ENCODE measurements at places on chromosomes 7 and 10.

- peak; percentile 29 for DNase-seq
Measured at GRCh38 chr10:73653701-73654100, 2.1 kb downstream of the SYNPO2L start.

GRCh38 chr7:27745064-27745583 lies 5.2 kb downstream of the TAX1BP1 start:
- DNase-seq: peak; percentile 84

GRCh38 chr7:115634633-115635032 lies 395.9 kb downstream of the TFEC start:
- DNase-seq: no peak

DNA sequence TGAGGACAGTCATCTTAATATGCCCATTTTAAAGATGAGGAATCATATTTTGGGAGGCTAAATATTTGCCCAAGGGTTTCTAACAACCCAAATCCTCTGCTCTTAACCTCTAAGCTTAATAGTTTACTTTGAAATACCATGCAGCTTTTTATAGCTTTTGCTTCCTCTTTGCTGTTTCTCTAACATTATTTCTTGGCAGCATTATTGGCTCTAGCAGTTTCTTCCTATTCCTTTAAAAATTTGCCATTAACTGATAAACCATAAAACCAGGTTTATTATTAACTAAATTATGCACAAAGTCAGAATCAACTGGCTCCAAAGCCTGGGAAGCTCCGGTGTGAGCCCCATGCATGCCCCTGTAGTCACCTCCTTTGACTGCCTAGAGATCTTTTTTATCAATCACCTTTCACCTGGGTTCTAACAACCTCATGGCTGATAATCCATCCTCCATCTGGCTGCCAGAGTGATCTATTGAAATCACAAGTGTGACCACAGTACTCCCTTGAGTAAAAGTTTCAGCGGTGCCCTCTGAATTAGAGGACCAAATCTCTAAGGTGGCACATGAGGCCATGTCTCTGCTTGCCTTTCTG lies 62.4 kb downstream of the ITGB8 start:
- DNase-seq: no peak

GRCh38 chr10:52455098-52455497 lies 141.0 kb downstream of the DKK1 start:
- no peak for DNase-seq

- no peak for DNase-seq
Measured at GRCh38 chr7:158263964-158264748, 323.5 kb downstream of the PTPRN2 start.

- DNase-seq: no peak
Measured at GRCh38 chr7:148472406-148472805, 118.2 kb upstream of the C7orf33 start.

- no peak for DNase-seq
Measured at GRCh38 chr7:138814816-138815332, 16.9 kb upstream of the ATP6V0A4 start.

GRCh38 chr10:43683451-43684291 lies 35.0 kb upstream of the ZNF32 start:
- peak; percentile 42 for DNase-seq

GRCh38 chr7:137747359-137748031 lies 99.3 kb downstream of the DGKI start:
- DNase-seq: no peak

DNA sequence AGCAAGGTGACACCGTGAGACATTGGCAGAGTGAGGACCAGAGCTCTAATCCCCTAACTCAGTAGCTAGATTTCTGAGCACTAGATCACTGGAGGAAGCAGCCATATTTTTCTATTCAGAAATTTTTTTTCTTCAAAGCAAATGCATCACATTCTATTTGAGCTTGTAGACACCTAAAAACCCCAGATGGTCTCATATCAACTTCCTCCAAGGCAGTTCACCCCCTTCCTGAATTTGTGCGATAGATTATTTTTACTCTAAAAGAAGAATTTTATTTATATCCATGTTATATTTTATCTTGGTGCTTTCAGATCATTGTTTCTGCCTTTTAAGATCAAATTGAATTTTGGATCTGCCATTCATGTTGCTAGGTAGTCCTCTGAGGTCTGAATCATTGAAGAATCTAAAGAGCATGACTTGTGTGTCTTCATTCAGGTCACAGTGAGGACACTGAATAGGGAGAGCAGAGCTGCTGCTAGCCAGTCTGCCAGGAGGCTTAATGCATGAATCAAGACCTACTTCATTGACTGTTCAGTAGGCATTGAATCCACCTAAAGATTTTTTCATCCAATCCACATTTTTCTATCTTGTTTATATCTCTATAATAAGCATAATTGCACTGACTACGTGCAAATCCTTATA lies 92.9 kb upstream of the LRRTM3 start:
- DNase-seq: no peak

DNA sequence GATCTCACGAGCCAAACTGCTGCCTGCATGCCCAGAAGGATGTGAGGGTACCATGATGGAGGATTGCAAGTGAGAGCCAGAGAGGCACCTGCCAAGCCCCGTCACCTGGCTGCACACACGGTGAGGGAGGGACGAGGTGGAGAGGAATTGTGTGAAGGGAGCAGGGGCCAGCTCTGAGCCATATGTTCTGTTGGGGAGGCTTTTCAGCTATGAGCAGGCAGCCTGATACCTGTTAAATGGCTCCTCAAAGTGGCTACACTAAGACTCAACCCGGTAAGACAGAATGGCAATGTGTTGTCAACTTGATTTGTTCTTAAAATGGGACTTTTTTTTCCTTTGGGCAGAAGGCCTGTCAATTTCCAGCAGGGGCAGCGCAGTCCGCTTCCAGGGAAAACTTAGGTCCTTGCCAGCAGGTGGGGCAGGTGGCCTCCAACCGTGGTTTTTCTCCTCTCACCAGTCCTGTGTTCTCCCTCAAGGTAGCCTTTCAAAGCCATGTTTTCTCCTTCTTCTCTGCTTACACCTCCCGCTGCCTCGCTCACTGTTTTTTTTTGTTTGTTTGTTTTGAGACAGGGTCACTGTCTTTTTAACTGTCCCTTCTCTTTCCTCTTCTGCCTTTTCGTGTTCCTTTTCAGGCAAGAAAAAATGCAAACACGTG lies 57.7 kb upstream of the ZNRF2 start:
- DNase-seq: peak; percentile 7

- no peak for DNase-seq
Measured at GRCh38 chr10:26516540-26517101, 78.5 kb downstream of the APBB1IP start.

DNA sequence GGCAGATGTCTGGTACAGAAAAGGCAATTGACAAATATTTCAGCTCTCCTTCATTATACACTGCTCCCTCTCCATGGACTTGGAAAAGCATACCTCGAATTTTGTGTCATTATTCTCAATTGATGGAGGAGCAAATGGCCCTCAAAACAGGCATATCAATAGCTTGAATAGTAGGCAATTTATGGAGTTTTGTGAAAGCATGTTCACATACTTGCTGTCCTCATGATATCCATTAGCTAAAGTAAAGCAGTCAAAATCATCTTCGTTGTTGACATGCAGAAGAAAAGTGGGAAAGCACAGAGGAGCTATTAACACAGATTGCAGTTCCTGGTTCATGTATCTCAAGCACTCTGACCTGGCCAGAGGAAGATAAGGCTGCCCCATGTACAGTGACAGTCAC lies 472.8 kb downstream of the CCSER2 start:
- DNase-seq: no peak

DNA sequence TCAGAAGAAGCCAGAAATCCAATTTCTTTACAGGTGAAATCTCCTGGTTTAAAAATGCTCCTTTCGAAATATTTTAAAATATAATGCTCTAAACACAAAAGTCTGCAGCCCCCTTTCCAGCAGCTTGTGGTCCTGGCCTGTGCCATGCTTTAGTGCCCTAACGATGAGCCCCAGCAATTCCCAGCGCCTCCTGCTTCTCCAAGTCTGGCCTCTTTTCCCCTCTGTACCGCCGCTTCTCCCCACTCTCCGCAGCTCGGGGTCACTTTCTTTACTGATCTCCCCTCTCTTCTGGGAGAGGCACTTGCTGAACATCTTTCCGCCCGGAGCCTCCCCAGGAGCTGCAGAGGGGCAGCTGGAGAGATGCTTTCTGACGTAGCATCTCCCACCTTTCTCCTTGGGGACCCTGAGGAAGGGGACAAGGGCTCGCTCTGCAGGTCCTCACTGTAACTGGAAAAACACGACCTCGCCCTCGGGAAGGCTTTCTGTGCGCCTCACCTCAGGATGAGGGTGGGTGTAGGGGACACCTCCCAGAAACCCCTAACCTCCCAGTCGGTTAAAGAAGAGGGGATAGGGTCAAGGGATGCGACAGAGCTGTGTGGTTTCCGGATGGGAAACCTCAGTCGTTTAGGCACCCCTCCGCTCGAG lies 565 bp upstream of the INA start:
- DNase-seq: no peak

DNA sequence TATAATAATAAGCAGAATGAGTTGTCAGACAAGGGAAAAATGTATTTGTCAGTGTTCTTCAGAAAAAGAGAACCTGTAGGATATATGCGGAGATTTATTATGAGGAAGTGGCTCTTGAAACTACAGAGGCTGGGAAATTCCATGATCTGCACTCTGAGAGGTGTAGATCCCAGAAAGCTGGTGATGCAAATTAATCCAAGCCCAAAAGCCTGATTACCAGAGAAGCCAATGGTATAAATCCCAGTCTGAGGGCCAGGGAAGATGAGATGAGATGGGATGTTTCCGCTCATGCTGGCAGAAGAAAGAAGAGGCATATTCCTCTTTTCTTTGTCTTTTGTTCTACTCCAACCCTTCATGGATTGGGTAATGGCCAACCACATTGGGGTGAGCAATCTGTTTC lies 732.8 kb upstream of the IGFBP3 start:
- DNase-seq: no peak

DNA sequence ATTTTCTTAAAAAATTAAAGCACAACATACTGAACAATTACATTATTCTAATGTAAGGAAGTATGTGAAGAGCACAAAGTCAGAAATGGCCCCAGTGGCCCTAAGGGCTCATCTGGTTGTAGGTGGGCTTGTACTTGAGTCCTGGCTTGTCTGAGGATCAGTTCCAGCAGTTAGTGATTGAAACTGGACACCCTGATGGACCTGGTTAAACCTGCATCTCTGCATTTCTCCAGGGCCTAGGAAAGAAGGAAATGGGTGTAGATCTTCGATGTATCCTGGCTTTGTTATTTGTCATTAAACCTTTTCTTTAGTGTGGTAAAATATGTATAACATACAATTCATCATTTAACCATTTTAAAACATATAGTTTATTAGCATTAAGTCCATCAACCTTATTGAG lies 9.7 kb upstream of the AKR1C2 start:
- DNase-seq: no peak

DNA sequence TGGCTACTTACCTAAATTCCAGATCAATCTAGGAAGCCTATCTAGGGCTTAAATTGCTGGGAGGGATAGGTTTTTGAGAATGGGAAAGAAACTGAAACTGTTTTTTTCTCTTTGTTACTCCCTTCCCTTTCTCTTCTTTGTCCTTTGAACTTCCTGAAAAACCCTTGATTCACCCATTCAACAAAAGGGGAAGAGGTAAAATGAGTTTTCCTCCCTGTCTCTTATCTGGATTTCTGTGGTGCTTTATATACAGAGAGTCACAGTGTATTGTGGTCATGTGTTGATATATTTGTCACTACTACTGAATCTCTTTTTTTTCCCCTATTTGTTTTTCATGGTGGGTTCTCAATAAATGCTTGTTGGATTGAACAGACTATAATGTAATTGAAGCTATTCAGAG lies 19.8 kb upstream of the NUP205 start:
- no peak for DNase-seq

DNA sequence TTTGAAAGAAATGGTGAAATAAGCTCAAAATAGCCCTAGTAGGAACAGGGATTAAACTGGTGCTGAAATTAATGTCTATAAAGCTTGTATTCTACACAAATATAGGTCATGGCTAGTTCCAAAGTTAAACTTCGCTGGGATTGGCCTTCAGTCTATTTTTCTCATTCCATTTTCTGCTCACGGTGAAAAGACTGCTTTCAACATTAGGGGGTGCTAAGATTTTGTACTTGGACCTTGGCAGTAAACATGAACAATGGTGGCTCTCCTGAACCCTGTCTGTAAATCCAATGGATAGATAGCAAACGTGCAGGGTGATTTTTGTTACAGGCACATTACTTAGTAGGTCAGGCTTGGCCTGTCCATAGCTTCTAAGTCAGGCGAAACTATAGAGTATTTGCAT lies 36.0 kb upstream of the RSU1 start:
- DNase-seq: peak; percentile 80

DNA sequence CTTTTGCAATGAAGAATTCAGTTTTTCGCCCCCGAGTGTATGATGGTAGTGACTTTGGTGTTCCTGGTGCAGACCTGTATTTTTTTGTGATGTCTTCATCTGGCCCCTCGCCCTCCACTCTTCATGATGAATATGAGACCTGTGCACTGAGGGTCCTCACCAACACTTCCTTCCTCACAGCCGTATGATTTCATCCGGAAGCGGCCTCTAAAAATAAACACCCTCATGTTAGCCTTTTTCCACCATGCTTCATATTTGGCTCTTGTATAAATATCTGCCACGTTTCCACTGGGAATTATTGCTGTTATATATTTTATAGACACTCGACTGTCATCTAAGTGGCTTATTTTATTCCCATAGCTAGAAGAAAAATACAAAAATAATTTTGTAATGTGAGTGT lies 160.4 kb downstream of the MGMT start:
- DNase-seq: peak; percentile 21

- DNase-seq: no peak
Measured at GRCh38 chr7:36651404-36651803, 72.9 kb downstream of the AOAH start.

DNA sequence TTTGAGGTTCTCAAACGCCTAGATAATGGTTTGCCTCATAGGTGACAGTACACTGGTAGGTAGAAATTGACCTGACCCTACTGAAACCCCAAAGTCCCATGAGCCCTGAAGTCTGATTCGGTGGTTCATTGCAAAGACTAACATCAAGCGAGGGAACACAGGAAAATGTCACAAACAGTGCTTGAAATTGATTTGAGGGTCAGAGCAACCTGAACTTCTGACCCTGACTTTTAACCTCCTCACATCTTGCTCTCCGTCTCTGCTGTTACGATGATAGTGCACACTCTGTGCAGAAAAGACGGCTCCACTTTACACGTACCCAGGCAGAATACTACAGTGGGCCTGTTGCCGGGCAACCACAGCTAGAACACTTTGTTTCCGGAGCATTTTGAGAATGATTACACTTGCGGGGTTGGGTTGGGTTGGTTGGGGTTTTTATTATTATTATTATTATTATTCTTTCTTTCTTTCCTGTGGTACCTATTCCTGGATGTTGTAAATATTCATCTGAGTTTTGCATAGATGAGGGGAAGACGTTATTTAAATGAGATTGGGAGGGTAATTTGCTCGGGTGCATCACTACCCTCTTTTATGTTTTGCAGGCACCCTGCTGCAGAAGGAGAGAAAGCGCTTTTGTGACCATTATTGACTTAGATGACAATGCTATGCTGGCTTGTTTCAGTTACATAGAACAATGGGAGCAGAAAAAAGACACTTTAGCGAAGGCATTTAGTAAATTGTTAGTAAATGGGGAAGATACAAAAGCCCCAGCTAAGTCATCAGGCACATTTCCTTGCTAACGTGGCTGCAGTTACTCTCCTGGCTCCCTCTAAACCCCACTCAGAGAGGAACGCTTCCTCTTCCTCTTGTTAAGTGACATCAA lies 438.1 kb upstream of the NRP1 start:
- DNase-seq: peak; percentile 71

All from dermis blood vessel endothelial cell (primary cell).